ENCODE measurements at places on chromosomes 3 and 15.

GRCh38 chr3:113287111-113287802, 75.9 kb downstream of the BOC start:
- DNase-seq, result peak; percentile 26

DNA sequence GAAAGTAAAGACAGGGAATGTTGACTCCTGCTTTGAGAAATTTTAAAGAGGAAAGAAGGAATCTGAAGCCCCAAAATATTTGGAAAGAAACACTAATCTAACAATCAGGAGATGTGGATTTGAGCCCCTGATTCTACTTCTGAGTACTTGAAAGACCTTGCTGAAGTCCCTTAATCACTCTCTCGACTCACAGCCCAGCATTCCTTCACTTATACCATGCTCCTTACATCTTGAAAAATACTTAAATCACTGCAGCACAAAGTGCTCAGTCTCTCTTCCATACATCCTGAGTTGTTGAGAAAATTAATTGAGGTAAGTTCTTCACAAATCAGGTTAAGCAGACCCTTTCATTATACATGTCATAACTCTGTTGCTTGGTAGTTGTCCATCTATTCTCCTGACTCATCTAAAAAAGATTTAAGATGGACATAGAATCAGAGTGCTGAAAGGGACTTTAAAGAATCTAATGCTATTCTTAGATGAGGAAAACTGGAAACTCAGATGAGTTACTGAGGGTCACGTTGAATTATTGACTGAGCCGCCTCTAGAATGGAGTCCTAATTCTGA, 72.8 kb upstream of the THSD4 start:
- no peak for DNase-seq

GRCh38 chr15:26739791-26740190, 33.1 kb downstream of the GABRB3 start:
- no peak for DNase-seq

- DNase-seq, result no peak
Measured at GRCh38 chr15:98996624-98997023, 11.0 kb downstream of the PGPEP1L start.

GRCh38 chr3:8589880-8590556, 54.6 kb downstream of the SSUH2 start:
- DNase-seq, result no peak

DNA sequence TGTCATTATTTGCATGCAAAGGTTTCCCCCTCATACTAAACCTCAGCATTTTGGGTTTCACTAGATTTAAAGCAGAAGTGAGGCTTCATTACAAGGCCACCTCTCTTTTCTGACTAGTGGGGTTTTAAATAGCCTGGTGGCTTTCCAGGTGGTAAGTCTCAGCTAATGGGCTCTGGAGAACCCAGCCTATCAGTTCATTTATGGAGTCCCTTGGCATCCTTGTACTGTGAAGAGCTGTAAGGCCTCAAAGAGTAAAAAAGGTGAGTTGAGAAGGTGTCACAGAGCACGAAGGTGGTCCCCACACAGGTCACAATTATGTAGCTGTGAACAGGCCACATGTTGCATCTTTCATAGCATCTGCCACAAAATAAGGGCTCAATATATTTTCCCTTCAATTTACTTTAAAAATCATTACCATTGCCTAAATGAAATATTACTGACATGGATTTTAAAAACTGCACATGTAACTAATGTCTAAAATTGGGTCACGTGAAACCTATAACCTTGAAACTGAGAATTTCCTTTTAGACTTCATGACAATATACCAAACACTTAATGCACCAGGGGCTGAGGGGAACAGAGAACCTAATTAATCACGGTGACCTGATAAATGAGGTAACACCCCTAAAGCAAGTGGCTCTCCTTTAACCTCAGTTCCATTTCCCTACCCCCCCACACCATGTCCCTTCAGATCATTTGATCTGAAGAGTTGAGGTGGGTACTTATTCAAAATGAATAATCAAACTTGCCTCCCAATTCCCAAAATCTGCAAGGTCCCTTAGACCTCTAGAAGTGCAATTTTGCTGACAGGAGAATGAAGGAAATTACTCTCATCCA, 1.3 kb downstream of the NGLY1 start:
- no peak for DNase-seq

DNA sequence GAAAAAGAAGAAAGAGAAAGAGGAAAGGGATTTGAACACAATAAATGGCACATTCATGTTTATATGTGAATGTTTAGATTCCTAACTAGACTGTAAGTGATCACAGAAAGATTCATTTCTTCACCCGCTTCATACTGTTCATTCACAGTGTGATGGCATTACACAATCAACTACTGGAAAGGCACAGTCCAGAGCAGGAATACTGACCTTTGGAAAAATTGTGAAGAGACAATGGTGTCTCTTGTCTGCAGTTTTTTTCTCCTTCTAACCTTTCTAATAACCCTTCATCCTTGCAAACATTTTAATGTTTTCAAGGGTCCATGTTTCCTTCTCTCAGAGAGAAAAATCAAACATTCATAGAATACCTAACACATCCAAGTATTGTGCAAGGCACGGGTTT, 180.9 kb upstream of the SOX14 start:
- DNase-seq, result no peak

GRCh38 chr3:7506606-7507180, 645.8 kb downstream of the GRM7 start:
- DNase-seq, result peak; percentile 89

DNA sequence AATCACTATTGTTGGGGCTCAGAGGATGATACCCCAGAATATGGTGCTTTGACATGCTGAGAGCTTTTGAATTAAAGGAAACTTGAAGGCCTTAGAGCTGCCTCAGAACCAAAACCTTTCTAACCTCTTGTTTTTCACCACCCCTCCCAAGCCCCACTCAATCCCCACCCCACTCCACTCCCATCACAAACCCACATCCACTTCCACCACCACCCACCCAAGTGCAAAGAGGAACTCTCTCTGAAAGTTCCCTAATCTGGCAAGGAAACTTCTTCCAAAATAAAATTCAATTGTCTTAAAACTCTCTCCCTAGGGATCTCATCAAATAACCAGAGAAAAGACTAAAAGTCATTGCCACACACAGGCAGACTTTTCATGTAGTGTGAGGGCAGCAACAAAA, 301.2 kb upstream of the ARHGEF26 start:
- DNase-seq, result no peak

- DNase-seq, result no peak
Measured at GRCh38 chr15:57393061-57393460, 16.8 kb downstream of the CGNL1 start.

- no peak for DNase-seq
Measured at GRCh38 chr15:33183334-33183733, 11.2 kb downstream of the FMN1 start.

GRCh38 chr3:143298380-143298779, 178.8 kb downstream of the CHST2 start:
- DNase-seq, result no peak

GRCh38 chr3:101989578-101990200, 140.4 kb downstream of the NFKBIZ start:
- DNase-seq, result no peak

- no peak for DNase-seq
Measured at GRCh38 chr15:89820666-89821611, 6.3 kb upstream of the ANPEP start.

GRCh38 chr15:34084086-34084485, 17.6 kb downstream of the EMC7 start:
- DNase-seq, result no peak

DNA sequence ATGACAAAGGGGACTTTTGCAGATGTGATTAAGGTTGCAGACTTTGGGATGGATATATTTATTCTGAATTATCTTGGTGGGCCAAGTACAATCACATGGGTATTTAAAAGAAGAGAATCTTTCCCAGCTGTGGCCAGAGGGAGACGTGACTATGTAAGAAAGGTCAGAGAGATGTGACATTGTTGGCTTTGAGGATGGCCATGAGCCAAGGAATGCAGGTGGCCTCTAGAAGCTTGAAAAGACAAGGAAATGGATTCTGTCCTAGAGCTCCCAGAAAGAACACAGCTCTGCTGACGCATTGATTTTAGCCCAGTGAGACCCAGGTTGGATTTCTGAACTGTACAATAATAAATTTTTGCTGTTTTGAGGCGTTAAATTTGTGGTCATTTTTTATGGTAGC, 616.0 kb upstream of the TBL1XR1 start:
- DNase-seq, result no peak

GRCh38 chr3:115651599-115651998, 28.3 kb downstream of the GAP43 start:
- no peak for DNase-seq

DNA sequence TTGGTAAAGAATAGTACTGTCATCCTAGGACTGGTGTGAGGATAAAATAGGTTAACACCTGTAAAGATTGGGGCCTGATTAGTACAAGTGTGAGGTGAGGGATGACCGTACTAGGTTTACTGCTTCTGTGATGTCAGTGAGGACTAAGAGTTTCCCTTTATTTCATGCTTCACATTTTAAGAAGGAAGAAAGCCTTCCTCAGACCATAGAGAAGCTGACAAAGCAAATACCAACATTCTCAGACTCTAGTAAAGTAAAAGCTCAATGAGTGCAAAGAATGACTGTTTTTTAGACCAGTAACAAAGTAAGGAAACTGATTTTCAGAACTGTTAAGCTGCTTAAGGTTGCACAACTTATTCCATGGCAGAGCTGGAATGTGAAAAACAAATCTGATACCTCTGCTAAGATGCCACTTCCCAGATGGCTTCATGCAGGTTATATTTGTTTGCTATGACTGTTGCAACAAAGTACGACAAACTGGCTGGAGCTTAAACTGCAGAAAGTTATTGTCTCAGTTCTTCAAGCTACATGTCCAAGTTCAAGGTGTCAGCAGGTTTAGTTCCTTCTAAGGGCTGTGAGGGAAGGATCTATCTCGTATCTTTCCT, 354.9 kb downstream of the RSL24D1 start:
- no peak for DNase-seq

- DNase-seq, result no peak
Measured at GRCh38 chr15:59042041-59042440, 54.6 kb downstream of the RNF111 start.

- peak; percentile 52 for DNase-seq
Measured at GRCh38 chr3:100825574-100825973, 116.3 kb downstream of the TFG start.

GRCh38 chr3:16137044-16137443, 37.4 kb upstream of the GALNT15 start:
- no peak for DNase-seq

DNA sequence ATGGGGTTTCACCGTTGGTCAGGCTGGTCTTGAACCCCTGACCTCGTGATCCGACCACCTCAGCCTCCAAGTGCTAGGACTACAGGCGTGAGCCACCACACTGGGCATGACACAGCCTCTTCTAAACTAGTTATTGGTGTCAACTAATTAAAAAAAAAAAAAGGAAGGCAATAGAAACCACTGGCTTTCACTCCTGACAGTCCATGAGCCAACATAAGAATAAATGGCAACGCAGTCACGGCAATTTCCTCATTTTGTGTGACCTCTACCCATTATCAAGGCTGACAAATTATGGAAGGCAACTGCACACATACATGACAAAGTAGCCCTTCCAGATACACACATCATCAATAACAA, 5.9 kb downstream of the ARHGEF3 start:
- no peak for DNase-seq

GRCh38 chr3:89380016-89380415, 272.6 kb downstream of the EPHA3 start:
- no peak for DNase-seq

- DNase-seq, result no peak
Measured at GRCh38 chr3:3107181-3107580, 3.0 kb downstream of the IL5RA start.

GRCh38 chr15:79130535-79131130, 40.1 kb upstream of the RASGRF1 start:
- DNase-seq, result peak; percentile 28

GRCh38 chr3:130748467-130748861, 1.8 kb upstream of the PIK3R4 start:
- DNase-seq, result no peak

DNA sequence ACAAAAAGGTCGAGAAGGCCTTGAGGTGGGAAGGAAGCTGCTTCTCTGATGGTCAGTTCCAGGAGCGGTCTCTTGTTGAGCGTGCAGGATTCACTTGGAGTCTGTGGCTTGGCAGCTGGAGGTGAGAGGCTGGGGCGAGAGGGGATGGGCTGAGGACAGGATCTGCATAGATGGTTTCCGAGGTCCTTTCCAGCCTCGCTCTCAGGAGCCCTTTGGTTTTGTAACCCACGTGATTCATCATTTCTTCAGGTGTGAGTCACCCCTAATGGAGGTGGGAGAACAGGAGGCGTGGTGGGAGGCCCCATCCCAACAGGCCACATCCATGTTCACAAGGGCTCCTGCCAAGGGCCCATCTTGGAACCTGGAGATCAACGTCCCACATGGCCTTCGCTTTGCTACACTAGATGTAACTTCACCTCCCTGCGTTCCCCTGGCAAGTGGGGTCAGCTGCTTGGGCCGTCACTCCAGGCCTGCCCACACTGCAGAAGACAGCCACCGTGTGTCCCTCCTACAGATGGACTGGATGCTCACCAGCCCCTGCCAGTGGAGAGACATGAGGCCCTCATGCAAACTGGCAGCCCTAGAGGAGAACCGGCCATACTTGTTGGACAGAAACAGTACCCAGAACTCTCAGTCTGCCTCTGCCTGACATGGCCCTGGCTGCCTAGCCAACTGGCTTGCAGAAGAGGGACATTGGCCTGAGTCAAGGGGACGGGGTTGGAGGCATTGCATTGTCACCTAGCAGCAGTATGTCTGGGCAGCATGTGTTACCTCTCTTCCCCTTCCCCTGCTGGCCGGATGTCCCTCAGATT, 1.6 kb upstream of the PCSK6 start:
- no peak for DNase-seq

GRCh38 chr3:25056-25455, 171.5 kb upstream of the CHL1 start:
- DNase-seq, result no peak

DNA sequence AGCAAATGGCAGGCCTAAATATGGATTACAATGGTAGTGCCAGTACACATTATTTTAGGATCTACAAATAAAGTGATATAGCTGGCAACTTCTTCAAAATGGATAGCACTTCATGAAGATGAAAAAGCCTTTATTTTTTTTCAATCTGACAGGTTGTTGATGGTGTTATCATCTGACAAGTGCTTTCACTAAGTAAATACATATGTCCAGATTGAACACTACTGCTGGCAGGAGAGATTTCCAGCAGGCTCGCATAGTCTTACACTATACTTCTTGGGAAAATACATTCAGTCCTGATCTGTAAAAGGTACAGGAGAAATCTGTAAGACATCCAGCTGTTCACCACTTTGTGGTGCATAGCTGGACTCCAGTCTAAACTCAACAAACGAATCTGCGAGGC, 50.9 kb upstream of the ALCAM start:
- no peak for DNase-seq
